ENCODE measurements at places on chromosomes 7 and 10.

DNA sequence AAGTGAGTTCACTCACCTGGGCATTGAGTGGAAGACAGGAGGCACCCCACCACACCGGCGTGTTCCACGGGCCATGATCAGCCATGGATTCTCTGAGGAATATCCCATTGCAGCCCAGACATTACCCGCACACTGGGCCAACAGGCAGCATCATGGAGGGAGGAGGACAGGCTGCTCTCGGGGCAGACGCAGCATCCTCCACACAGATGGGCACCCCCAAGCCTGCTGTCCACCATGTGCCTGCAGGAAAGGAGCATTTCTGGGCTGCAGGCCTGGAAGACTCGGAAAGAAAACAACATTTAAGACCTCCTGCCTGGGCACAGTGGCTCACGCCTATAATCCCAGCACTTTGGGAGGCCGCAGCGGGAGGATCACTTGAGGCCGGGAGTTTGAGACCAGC lies 71.0 kb upstream of the SH2B2 start:
- DNase-seq: no peak

- DNase-seq: no peak
Measured at GRCh38 chr7:22435720-22436119, 64.3 kb downstream of the STEAP1B start.

DNA sequence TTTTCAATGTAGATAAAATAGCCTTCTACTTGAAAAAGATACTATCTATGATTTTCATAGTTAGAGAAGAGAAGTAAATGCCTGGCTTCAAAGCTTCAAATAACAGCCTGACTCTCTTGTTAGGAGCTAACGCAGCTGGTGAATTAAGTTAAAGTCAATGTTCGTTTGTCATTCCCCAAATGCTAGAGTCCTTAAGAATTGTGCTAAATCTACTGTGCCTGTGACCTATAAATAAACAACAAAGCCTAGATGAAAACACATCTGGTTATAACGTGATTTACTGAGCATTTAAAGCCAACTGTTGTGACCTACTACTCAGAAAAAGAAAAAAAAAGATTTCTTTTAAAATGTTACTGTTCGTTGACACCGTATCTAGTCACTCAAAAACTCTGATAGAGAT lies 134.7 kb downstream of the POLR1F start:
- DNase-seq: no peak

DNA sequence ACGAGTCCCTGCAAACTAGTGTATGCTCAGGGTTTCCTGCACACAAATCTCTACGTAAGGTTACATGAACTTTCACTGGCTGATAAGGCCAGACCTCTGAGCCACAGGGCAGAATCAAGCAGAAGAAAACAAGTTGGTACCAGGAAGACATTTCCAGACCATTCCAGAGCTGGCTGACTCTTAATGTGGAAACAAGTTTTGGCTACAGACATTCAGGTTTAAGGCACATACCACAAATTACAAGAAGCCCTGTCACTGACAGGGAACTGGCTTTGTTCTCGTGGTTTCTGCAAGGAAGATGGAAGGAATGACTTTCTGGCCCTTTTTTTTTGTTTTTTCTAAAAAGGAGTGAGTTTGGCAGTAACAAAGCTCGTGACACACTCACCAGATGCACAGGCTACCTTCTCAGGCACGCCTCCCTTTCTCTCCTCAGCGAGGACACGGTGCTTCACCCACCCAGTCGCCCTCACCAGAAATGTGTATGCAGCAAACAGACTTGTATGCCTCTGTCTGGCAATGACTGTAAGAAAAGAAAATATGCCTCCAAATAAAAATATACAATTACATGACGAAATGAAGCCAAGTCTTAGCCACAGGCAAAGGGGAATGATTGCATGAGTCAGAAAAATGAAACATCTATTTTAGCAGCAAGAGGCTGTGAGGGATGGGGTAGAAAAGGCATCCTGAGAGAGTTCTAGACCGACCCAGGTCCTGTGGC lies 22.6 kb downstream of the PLAC9 start:
- DNase-seq: peak; percentile 18

DNA sequence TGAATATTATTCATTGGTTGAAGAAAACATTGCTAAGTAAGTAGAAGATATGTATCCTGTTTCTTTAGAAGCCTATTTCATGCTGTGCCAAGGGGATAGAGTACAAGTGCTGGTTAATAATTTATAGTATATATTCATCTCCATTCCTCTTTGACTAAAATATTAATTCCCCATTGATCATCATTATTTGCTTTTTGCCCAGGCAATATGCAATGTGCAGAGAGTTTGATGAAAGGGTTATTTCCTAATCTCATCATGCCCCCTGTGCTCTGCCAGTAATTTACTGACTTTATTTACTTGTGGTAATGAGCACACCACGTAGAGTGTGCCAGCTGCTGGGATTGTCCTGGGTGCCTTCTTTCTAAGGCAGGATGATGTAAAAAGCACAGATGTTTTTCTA lies 180.9 kb downstream of the REEP3 start:
- DNase-seq: no peak

DNA sequence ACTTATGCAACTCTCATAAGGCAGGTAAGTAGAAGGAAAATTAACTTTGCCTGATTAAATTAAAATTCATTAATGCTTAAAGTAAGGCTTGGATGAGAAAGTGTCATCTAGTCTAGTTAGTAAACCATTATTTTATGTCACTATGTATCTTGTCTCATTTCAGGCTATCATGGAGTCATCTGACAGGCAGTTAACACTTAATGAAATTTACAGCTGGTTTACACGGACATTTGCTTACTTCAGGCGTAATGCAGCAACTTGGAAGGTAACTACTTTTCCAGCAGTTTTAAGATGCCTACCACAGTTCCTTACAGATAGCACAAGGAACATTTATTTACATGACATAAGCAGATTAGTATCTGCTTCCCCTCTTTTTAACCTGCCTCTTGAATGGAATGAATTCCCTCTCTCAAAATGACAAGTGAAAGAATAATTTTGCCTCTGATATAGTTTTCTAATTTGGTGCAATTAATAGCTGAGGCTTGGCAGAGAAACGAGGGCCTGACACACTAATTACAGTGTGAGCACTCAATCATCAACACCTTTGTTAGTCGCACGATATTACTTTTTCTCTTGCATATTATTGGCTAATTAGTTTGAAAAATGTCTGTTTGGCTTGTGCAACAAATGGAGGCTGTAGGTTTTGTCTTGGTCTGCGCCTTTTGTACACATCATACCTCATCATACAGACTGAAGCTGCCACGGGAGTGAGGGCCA lies 245.0 kb downstream of the FOXP2 start:
- DNase-seq: no peak

DNA sequence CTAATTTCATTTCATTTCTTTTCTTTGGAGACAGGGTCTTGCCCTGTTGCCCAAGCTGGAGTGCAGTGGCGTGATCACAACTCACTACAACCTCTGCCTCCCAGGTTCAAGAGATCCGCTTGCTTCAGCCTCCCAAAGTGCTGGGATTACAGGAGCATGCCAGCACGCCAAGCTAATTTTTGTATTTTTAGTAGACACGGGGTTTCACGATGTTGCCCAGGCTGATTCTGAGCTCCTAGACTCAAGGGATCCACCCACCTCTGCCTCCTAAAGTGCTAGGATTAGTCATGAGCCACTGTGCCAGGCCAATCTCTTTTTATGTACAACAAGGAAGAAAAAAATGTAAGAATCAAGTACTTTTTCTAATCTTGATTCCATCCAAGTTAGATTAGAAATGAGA lies 10.7 kb upstream of the KMT2E start:
- no peak for DNase-seq

DNA sequence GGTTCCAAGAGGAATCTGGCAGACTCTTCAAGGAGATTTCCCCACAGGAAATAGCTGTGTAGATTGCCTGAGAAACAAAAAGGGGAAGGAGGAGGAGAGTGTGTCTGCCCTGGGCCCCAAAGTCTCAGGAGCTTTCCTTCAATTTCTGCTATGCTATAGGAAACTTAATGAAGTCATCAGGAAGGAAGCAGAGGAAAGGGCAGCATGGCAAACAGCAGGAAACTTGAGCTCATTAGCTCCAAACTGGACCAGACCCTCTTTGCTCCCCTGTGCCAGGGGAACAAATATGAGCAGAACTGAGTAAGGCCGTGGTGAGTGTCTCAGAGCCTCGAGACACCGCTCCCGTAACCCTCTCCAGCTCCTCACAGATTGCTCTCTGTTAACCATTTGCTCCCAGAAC lies 4.8 kb upstream of the KCNIP2 start:
- DNase-seq: no peak

- DNase-seq: no peak
Measured at GRCh38 chr10:22053048-22053447, 49.5 kb upstream of the DNAJC1 start.

GRCh38 chr10:128140425-128140824 lies 14.2 kb upstream of the MKI67 start:
- no peak for DNase-seq

- DNase-seq: no peak
Measured at GRCh38 chr10:72107325-72108003, 19.1 kb upstream of the SPOCK2 start.

- DNase-seq: no peak
Measured at GRCh38 chr7:1848911-1849311, 178.8 kb downstream of the ELFN1 start.

GRCh38 chr7:106203473-106203872 lies 81.3 kb downstream of the NAMPT start:
- no peak for DNase-seq

DNA sequence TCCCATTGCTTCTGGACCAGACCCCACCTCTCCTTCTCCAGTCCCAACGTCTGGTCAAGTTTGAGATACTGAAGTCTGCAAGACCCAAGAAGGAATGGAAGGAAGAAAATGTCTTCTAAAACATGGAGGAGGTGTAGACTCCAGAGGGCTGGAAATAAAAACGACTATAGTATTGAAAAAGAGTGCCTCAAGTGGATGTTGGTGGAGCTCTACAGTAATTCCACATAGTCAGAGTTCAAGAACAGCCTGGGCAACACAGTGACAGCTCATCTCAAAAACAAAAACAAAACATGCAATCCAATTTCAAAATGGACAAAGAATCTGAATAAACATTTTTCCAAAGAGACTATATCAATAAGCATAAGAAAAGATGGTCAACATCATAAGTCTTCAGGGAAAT lies 2.3 kb upstream of the PCGF6 start:
- no peak for DNase-seq

DNA sequence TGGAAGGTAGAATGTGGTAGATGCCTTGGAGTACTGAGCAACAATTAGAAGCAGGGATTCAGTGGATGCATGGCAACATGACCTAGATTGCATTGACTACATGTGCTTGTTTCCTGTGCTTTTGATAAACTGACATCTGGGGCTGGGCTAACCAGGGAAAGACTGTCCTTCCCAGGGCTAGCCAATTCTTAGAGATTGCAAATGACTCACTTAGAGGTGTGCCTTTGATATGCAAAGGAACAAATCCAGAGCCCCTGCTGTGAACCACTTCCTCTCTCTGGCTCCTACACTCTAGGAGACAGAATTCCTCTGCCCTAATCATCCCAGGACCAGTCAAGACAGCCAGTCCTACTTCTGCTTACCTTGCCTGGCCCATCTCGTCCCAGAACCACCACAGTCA lies 651.5 kb downstream of the LRMDA start:
- no peak for DNase-seq

GRCh38 chr10:3415878-3416605 lies 243.5 kb upstream of the PITRM1 start:
- DNase-seq: no peak

DNA sequence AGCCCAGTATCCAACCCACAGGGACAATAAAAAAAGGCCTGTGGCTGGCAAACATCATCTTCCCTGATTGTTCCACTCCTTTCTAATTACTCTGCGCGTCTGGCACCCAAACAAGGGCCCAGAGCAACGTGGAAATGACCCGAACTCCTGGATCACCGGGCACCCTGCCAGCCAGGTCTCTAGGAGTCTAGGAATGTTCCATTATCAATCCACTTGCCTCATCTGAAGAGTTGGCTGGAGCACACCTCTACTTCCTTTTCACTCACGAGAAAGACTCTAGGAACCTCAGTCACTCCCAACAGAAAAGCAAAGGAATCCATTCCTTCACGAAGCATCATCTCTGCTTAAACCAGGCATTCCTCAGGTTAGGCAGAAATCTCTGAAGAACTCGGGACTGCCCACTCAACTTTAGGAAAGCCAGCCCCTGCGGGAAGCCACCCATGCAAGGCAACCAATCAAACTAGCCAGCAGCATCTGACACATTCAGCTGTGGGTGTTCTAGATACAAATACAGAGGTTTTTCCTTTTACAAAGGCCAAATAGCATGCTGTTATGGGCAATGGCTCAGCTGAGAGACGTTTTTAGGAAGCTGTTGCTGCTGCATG lies 37.7 kb downstream of the ATXN7L1 start:
- DNase-seq: no peak

DNA sequence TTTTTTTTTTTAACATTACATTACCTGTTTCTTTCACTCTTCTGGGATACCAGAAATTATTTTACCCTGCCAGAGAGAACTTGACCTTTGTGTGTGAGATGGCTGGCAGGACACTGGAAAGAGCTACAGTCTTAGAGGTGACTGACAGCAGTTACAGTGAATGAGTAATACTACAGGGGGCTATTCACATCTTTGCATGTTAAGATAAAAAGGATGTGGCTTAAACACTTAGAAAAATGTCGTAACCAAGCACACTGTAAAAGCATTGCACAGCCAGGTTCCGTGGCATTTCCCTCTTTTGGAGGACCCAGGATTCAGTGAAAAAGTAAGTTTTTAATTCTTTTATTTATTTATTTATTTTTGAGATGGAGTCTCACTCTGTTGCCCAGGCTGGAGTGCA lies 18.8 kb upstream of the TBC1D12 start:
- no peak for DNase-seq

- DNase-seq: no peak
Measured at GRCh38 chr10:59181668-59182067, 5.2 kb downstream of the PHYHIPL start.

DNA sequence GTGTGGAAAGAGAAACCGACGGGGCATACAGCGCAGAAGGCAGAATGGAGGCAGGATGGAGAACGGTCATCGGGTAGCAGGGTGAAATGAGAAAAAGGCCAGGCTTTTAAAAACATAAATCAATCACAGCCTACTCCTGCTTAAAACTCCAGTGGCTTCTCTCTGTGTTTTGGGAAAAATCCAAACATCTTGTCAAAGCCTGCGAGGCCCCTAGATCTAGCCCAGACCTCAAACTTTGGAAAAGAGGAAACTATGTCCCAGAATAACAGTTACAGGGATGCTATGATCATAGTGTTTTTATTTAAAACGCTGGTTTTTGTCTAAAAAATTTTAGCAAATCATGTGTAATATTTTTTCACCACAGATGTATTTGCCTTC lies 41.1 kb downstream of the PPP1R3C start:
- no peak for DNase-seq

- no peak for DNase-seq
Measured at GRCh38 chr10:45429790-45430189, 55.8 kb downstream of the ALOX5 start.

GRCh38 chr7:94335586-94335985 lies 59.1 kb upstream of the COL1A2 start:
- no peak for DNase-seq

All from GDM1 (cell line).